Activated CD4-positive, CD25-positive, alpha-beta regulatory T cell treated with anti-CD3 and anti-CD28 coated beads, Interleukin-2, amount 50 U/mL, for 24 hours (primary cell): ENCODE measurements at places on chromosomes 12 and 14.

- no peak for ATAC-seq
Measured at GRCh38 chr14:81382517-81383225, 17.5 kb downstream of the STON2 start.

DNA sequence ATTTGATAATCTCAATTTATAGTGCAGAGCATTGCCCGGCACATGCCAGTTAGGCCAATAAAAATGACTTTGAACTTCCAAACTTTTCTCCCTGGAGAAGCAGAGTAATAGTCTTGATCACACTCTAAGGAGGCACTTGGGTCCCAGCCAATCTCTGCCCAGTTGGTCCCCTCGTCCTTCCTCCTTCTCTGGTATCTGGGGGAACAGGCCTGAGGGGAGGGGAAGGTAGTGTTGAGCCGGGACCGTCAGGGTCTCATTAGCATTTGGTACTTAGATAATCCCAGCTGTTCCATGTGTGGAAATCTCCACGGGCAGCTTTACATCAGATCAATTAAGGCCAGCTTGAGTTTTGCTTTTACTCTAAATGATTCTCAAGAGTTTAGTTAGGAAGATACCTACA, 70.1 kb downstream of the ZNF641 start:
- ATAC-seq, result no peak

GRCh38 chr14:95467232-95467631, 49.2 kb downstream of the SYNE3 start:
- ATAC-seq, result no peak

DNA sequence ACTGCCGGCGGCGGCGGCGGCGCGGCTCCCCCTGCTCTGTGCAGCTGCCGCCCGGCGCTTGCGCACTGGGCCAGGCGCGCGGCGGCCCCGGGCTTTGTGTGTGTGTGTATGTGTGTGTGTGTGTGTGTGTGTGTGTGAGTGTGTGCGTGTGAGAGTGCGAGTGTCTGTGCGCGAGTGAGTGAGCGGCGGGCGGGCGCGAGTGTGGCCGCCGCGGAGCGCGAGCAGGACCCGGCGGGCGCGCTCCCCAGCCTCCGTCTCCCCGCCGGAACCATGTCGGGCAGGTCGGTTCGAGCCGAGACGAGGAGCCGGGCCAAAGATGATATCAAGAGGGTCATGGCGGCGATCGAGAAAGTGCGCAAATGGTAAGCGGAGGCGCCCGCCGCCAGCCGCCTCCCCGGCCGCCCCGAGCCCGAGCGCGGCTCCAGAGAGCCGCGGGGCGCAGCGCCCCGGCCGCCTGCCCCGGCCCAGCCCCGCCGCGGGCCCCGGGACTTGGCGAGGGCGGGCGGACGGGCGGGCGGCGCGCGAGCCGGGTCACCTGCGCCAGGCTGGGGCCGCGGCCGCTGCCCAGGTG, at the start of gene BCL7A:
Gene BCL7A (plus strand): TSS at position 63 of the 571 bp plus-strand sequence. CDS start 208 bp downstream, at position 271.
- ATAC-seq, result peak; percentile 80
